ENCODE measurements at places on chromosomes 4 and X.

DNA sequence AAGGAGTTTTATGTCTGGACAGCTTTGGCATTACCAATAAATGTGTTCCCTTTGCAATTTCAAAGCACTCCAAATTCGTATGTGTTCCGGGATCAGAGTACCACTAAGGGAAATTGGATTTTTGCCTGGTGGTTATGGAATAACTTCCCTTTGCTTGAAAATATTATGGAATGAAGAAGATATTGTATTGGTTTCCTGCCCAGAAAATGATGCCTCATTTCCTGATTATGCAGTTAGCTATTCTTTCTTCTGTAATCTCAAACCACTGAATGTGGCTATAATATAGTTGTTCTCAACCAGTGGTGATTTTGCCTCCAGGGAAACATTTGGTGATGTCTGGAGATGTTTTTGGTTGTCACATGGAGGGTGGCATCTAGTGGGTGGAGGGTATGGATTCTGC is 142.9 kb downstream of the PCDH7 start:
- no peaks in the 10 kb centered on the region for H3K27me3 ChIP-seq
- no peak overlapping the region for H3K27ac ChIP-seq
- no peak for DNase-seq
- no peaks in the 10 kb centered on the region for H3K36me3 ChIP-seq
- no peak overlapping the region for H3K4me3 ChIP-seq

DNA sequence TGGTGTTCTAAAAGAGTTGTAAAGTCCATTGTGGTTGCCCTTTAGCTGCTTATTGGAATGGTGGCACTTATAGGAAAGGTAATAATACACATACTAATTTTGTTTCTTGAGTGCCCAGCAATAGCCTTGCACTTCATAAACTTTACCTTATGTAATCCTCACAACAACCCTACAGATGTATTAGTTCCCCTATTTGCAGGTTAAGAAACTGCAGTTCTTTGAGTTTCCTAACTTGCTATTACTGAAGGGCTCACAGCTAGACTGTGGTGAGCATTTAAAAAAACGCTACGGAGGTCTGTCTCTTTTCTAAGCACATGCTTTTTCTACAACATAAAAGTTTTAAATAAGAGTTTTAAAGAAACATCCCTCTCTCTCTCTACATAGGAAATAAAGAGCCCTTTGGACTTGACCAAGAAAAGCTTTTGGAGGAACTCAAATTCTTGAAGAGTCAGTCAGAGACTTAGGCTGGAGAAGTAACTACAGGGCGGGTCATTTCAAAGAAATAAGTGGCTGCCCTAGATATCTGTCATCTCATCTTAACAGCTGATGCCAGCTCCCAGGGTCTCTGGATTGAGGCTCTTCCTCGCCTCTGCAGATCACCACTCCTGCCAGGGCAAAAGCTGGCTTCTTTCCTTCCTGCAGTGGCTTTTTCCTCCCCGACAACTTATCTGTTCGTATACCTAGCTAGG is 42.0 kb upstream of the FBXW7 start:
- peaks cover 6% of the 10 kb centered on the region for H3K4me1 ChIP-seq
- H3K27ac ChIP-seq: no peak overlapping the region
- H3K36me3 ChIP-seq: no peaks in the 10 kb centered on the region
- DNase-seq: no peak
- H3K4me3 ChIP-seq: no peak overlapping the region

DNA sequence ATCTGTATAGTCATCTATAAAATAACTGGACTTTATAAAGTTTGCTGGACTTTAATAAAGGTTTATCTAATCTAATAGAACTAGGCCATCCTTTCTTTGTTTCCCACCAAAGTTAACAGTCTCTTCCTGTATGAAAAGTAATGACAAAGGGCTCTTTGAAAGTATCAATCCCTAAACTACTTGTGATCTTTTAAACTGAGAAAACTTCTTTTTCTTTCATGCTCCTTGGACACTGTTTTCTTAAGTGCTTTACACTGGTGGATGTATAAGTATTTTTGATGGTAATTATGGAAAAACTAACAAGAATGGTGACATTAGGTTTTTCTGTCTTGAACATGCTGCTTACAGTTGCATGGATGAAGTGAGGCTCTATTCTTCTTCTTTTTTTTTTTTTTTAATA is 2.4 kb upstream of the ZFX start:
- H3K36me3 ChIP-seq: no peaks in the 10 kb centered on the region
- peaks cover 20% of the 10 kb centered on the region for H3K4me1 ChIP-seq
- H3K4me3 ChIP-seq: no peak overlapping the region
- no peak overlapping the region for H3K27ac ChIP-seq

DNA sequence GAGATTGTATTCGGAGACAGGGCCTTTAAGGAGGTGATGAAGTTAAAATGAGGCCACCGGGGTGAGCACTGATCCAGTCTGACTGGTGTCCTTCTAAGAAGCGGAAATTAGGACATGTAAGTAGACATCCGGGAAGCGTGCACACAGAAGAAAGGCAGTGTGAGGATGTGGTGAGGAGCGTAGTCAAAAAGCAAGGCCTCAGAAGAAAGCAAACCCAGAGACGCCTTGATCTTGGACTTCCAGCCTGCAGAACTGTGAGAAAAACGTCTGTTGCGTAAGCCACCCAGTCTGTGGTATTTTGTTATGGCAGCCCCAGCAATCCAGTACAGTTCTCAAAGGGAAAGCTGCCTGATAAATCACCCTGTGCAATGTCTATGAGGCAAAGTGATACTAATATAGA is 153.5 kb downstream of the KCNIP4 start:
- DNase-seq: no peak
- H3K27me3 ChIP-seq: no peaks in the 10 kb centered on the region
- H3K27ac ChIP-seq: no peak overlapping the region
- H3K4me1 ChIP-seq: no peaks in the 10 kb centered on the region
- no peak overlapping the region for H3K4me3 ChIP-seq

GRCh38 chr4:58807843-58808615 is 1697.8 kb upstream of the IGFBP7 start:
- no peak for DNase-seq
- no peaks in the 10 kb centered on the region for H3K4me1 ChIP-seq
- no peak overlapping the region for H3K4me3 ChIP-seq
- no peaks in the 10 kb centered on the region for H3K36me3 ChIP-seq

GRCh38 chr4:100420571-100420970 is 97.3 kb downstream of the EMCN start:
- H3K4me3 ChIP-seq: no peak overlapping the region
- no peaks in the 10 kb centered on the region for H3K27me3 ChIP-seq
- H3K27ac ChIP-seq: no peak overlapping the region
- H3K4me1 ChIP-seq: no peaks in the 10 kb centered on the region

GRCh38 chr4:18981234-18981615 is 959.7 kb upstream of the LCORL start:
- H3K36me3 ChIP-seq: no peaks in the 10 kb centered on the region
- H3K4me3 ChIP-seq: no peak overlapping the region
- no peak overlapping the region for H3K27ac ChIP-seq
- no peaks in the 10 kb centered on the region for H3K27me3 ChIP-seq
- no peak for DNase-seq

DNA sequence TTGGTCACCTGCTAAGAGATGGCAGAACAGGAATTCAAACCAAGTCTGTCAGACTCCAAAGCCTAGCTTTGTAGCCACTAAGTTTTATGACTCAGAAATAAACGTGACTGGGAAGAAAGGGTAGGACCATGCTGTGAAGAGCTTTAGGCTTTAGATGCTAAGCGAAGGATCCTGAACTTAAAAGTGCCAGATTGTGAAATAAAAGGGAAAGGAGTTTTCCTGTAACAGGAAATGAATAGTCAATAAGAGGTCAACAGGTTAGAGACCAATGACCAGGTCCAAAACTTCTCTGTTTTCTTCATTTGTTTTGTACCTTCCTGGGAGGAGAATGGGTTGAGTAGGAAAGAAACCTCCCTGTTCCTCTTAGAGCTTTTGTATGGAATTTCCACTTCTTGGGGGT is 98.8 kb upstream of the EOLA2 start:
- no peaks in the 10 kb centered on the region for H3K36me3 ChIP-seq
- H3K4me3 ChIP-seq: no peak overlapping the region
- DNase-seq: no peak
- H3K27me3 ChIP-seq: no peaks in the 10 kb centered on the region

GRCh38 chr4:138209094-138209493 is 33.1 kb downstream of the SLC7A11 start:
- H3K27me3 ChIP-seq: no peaks in the 10 kb centered on the region
- no peak overlapping the region for H3K27ac ChIP-seq

DNA sequence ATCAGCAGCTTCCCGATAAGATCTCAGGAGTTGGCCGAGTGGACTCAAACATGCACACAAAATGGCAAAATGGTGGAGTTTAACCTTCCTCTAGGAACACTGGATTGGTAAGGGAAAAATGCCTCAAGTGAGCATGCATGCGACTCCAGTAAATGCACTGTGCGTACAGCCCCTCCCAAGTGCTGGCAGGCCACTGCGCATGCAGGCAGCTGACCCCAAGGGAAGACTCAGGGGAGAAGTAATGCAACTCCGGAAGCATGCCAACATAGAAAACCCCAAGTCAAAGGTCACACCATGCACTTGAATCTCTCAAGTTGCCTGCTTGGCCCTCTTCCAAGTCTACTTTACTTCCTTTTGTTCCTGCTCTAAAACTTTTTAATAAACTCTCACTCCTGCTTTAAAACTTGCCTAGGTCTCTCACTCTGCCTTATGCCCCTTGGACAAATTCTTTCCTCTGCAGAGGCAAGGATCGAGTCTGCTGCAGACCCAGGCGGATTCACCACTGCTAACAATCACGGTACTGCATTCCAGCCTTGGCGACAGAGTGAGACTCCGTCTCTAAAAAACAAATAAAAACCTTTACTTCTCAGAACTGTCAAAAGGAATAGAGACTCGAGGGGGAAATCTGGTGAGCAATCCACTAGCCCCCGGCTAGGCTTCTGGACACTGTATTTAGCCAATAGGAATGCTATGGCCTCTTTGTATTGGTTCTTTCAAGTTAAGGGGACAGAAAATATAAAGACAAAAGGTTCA is 33.5 kb downstream of the NYX start:
- H3K4me1 ChIP-seq: peaks cover 9% of the 10 kb centered on the region
- no peak overlapping the region for H3K27ac ChIP-seq
- no peak overlapping the region for H3K4me3 ChIP-seq
- H3K27me3 ChIP-seq: no peaks in the 10 kb centered on the region
- no peaks in the 10 kb centered on the region for H3K36me3 ChIP-seq

DNA sequence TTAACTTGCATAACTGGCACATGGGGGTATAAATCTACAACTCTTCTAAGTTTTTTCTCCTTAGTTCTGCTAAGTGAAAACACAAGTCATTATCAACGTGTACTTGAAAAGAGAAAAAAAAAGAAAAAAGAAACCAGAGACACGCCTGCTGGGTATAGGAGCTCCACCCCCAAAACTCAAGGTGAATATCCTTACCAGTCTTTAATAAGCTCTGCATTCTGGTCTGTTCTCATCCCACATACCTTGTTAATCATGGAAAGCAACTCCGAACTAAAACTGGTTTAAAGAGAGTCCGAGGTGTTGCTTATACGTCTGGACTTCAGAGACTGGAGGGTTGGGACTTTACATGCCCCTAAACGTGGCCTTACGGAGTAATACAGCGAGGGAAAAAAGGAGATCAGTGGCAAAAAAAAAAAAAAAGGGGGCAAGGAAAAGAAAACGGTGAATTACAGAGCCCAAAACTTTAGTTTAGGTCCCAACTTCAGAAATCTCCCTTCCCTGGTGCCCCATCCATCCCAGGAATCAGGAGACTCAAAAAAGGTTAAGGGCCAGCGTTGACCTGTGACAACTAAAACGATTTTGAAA is 1.0 kb downstream of the PGRMC2 start:
- H3K27me3 ChIP-seq: no peaks in the 10 kb centered on the region
- peak overlapping the region; percentile 93 for H3K4me3 ChIP-seq
- peak overlapping the region; percentile 82 for H3K27ac ChIP-seq
- H3K4me1 ChIP-seq: no peaks in the 10 kb centered on the region
- no peaks in the 10 kb centered on the region for H3K36me3 ChIP-seq
- peak; percentile 5 for DNase-seq

- no peak overlapping the region for H3K4me3 ChIP-seq
- H3K4me1 ChIP-seq: no peaks in the 10 kb centered on the region
- H3K36me3 ChIP-seq: no peaks in the 10 kb centered on the region
- no peak for DNase-seq
- no peak overlapping the region for H3K27ac ChIP-seq
Measured at GRCh38 chrX:41733939-41734338, 10.0 kb downstream of the GPR82 start.

- no peak overlapping the region for H3K27ac ChIP-seq
- no peak for DNase-seq
- H3K36me3 ChIP-seq: no peaks in the 10 kb centered on the region
- no peaks in the 10 kb centered on the region for H3K4me1 ChIP-seq
Measured at GRCh38 chr4:54625391-54625790, 32.4 kb upstream of the KIT start.

DNA sequence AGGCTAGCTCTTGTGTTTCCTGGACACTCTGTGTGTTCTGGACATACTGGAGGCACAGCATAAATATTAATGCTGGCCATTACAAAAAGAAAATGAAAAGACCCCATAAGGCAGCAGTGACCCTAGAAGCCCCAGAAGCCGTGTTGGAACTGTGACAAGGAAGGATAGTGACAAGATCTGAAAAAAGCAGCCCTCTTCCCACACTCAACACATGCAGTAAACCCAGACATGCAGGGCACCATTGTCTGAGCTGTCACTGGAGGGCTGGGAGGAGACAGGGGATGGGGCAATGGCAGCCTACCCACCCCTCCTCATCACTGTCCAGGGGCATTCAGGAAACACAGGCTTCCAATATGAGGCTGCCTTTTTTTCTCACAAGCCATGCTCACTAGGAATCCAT is 6.5 kb downstream of the TRIM2 start:
- H3K27me3 ChIP-seq: no peaks in the 10 kb centered on the region
- H3K4me3 ChIP-seq: no peak overlapping the region
- DNase-seq: no peak

DNA sequence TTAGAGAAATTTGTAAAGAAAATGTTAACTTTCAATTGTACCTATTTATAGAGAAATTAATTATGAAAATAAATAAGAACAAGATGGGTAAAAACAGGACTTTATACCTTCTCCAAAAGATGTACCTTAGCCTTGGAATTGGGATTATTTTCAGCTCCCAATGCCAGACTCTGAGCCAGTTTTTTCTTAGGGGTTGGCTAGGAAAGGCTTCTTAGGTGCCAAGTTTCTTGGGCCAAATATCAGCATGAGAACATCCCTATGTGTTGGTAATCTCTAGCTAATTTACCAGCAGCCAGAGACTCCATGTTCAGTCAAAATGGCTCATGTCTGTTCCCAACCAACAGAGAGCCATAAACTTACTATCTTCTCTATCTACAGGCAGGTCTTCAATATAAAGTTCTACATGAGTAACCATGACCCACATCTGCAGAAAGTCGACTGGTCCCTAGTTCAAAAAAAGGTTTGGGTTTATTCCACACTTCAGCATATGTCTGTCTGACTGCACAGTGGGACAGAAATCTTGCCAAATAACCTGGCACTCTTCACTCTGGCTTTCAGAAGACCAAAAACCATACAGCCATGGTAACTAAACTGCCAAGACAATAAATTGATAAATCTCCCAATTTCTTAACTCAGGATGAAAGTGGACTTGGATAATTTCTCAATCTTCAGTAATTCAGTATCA is 380.5 kb upstream of the RASGEF1B start:
- H3K27me3 ChIP-seq: no peaks in the 10 kb centered on the region
- H3K4me1 ChIP-seq: no peaks in the 10 kb centered on the region
- no peaks in the 10 kb centered on the region for H3K36me3 ChIP-seq
- no peak overlapping the region for H3K27ac ChIP-seq
- DNase-seq: no peak
- no peak overlapping the region for H3K4me3 ChIP-seq
